ENCODE measurements at places on chromosomes 2 and 18.

- DNase-seq, result no peak
Observed at GRCh38 chr2:200741468-200742202, 70.1 kb upstream of the BZW1 start.

DNA sequence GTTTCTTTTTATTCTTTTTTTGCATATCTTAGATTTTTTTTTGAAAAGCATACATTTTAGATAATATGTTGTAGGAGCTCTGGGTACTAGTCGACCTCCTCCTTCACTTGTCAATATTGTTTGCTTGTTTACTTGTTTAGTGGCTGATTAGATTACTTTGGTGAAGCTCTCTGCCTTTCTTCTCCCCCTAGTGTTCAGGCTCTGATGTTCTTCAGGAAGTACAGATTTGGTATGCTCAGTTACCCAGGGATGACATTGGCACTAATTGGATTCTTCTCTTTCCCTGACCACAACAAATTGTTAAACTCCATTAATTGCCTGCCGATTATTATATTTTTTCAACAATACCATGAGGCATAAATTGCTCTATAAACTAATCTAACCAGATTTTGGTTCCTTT lies 491.2 kb downstream of the SUCLG1 start:
- no peak for DNase-seq

DNA sequence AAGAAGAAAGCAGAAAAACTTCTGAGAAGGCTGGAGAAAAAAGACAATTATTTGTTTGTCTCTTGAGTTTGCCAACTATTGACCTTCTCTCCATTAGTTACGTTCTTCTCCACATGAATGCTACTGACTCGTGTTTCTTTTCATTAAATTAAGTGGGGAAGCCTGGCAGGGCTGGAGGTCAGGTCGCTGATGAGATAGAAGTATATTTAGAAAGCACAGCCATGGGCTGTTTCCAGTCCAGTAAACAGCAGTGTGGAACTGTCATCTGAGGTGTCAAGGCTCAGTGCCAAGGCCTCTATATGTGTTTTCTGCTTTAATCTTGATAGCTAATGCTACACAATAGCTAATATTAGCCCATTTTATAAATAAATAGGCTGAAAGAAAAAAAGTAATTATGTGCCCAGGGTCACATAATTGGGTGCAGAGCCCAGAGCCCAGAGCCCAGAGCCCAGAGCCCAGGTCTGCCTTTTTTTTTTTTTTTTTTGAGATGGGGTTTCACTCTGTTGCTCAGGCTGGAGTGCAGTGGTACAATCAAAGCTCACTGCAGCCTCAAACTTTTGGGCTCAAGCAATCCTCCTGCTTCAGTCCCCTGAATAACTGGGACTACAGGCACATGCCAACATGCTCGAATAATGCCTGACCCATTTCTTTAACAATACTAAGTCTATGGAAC lies 6.3 kb downstream of the MSGN1 start:
- no peak for DNase-seq

GRCh38 chr18:22422909-22423548 lies 5.3 kb upstream of the CTAGE1 start:
- DNase-seq, result no peak

DNA sequence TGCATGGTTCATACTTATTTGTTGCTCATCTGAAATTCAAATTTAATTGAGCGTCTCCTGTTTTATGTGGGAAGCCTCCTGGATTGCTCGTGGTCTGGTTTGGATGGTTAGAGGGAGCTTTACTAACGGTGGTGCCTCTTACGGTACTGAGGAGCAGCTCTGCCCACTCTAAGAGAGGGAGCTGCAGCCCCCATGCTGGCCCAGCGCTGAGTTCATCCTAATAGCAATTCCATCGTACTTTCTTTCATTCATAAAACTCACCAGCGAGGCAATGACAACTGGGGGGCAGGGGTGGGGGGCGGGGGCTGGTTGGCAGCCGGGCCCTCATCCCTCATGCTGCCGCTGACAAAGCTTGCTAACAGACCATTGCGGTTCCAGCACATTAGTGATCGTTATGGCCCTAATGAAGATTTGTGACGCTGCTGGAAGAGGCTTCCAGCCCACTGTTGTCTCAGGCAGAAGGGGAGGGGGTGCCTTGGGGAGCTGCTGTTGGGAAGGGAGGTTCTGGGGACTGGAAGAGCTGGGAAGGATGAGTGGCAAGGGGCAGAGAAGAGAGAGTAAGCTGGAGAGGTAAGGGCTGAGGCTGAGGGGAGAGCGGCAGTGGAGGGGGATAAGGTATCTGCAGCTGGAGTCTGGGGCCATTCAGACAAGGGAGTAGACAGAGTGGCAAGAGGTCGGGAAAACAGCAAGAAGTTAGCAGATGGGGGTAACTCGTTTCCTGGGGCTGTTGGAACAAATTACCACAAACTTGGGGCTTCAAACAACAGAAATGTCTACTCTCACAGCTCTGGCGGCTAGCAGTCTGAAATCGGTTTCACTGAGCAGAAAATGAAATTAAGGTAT lies 238.1 kb downstream of the LPIN1 start:
- DNase-seq, result no peak

GRCh38 chr2:149650006-149650405 lies 62.4 kb upstream of the MMADHC start:
- DNase-seq, result no peak

DNA sequence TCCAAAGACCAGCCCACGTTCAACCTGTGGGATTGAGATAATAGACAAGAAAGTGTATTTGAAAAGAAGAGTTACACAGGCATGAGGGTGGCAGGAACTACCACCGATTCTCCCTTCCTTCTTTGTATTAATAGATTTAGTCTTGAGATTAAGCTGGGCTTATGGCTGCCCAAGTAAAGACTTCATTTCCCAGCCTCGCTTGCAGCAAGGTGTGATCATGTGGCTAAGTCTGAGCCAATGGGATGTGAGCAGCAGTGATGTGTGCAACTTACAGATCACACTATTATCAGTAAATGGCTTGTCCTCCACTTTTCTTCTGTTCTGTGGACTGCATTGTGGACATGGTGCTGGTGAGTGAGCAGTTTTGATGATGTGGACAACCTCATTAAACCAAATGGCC lies 101.7 kb downstream of the POLR1A start:
- DNase-seq, result no peak

DNA sequence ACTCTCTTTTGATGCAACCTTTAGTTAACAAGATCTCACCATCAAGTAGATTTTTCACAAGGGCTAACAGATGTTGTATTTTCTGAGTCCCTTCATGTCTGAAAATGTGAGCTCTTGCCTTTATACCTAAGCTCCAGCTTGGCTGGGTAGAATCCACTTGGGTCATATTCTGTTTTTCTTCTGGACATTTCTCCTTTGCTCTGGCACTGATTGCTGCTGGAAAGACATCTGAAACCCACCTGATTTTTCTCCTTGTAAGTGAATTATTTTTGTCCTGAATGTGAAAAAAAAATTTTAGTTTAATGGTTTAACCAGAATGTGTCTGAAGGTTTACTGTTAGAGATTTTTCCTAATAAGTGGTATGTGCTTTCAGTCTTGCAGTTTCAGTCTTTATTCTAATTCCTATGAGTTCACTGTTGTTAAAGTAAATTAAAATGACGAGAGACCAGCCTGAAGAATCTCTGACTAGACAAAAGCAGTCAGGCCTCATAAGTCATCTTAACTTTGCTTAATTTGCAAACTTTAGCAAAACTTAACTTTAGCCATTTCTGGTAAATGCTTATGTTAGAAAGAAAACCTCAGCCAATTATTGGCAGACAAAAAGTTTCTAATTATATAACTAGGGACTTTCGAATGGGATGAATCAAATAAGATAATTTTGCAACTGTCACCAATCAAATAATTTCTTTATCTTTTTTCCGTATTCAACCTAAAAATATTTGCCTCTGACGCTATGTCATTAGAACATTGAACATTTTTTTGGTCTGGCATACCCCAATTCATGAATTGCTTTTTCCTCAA lies 70.8 kb downstream of the ACAA2 start:
- DNase-seq, result no peak

DNA sequence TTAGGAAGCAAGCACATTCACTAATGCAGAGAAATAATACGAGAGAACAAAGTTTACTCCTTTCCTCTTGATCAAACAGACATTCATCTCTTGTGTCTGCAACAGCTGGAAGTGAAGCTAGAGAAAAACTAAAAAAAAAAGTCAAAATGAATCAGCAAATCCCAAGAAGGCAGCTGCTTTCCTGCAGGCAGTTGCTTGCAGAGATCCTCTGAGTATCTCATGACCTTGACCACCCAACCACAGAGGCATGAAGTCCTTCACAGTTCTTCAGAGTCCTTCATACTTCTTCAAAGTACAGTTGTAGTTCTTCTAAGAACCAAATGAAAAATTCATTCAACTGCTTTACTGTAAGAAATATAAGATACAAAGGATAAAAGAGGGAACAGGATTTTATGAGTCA lies 97.2 kb upstream of the ACVR1C start:
- no peak for DNase-seq

GRCh38 chr2:170972296-170973224 lies 43.5 kb downstream of the GORASP2 start:
- DNase-seq, result no peak

DNA sequence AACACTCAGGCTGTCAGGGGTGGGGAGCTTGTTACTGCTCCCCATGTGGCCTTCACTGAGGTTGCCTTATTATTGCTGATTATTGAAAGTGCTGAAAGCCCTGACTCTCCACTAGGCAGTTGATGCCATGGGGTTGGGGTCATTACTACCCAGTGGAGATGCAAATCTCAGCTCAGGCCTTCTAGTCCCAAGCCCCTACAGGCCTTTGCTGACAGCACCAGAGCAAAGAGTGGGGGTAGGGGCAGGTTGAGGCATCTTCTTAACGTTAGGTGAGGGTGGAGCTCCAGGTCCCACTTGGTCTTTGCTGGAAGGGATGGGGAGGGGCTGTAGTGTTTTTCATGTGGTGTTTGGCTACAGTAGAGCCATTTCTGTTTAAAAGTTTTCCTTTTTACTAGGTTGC lies 104.5 kb downstream of the UXS1 start:
- no peak for DNase-seq

- peak; percentile 22 for DNase-seq
Observed at GRCh38 chr18:8610459-8610851, 1.2 kb downstream of the RAB12 start.

GRCh38 chr2:67076239-67076624 lies 320.9 kb upstream of the ETAA1 start:
- DNase-seq, result no peak

DNA sequence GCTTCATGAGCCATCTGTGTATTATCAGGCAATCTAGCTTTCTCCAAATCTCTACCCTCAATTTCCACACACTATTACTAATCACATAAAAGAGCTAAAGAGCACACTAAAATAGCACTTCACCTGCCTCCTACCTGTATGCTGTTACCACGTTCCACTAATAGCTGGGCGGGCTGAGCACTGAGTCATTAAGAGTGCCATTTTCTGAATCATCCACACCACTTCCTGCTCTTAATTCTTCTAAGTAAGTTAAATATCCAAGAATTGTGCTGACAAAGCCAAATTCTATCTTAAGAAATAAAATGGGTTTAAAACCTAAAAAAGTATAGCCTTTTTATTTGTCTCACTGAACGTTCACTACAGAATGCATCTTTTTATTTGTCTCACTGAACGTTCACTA lies 35.7 kb downstream of the NOL10 start:
- peak; percentile 76 for DNase-seq

GRCh38 chr2:60070736-60071489 lies 482.5 kb downstream of the BCL11A start:
- no peak for DNase-seq

DNA sequence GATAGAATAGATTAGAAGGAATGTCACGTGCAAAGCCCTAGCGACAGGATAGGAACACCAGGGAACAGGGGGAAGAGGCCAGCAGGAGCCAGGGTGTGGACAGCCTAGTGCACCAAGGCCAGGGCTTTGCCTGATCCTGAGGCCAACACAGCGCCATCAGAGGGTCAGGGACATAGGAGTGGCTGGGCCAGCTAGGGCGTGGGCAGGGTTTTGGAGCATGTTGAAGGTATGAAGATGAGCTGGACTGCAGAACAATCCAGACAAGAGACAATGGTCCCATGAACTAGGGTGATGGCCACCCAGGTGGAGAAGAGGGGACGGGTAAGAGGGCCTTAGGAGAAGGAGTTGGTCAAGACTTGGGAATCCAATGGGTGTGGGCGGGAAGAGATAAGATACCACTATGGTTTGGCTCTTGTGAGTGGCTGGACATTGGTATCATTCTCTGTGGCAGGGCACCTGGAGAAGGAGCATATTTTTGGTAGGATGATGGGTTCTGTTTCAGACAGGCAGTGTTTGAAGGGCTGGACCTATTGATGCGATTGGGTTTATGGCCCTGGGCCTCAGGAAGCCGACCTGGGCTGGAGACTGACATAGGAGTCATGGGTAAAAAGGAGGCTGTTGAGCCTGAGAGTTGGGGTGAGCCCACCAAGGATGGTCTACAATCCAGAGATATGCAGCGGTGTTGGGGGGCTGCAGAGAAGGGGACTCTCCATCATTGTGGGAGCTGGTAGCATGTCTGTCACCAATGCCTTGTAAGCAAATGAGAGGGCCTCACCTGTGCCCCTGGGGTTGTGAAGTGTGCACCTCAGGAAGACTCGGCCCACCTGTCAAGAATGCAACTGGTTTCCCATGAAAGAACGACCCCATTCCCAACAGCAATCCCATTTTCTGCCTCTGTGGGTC lies 2.0 kb upstream of the HS1BP3 start:
- no peak for DNase-seq

DNA sequence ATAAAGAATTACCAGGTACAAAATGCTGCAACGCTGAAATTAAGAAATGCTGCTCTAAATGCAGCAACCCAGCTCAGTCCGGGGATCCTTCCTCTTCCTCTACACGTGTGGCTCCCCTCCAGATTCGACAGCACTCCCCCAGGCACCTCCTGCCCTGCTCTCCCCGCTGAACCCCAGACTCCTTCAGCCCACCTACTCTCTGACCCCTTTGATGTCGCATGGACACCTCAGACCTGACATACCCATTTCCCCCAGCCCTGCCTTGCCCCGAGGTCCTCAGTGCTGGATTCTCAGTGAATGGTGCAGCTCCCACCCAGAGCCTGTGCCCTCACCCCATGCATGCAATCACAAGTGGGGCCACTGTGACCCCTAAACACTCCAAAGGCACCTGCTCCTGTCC lies 4.6 kb upstream of the ADRA2B start:
- no peak for DNase-seq

DNA sequence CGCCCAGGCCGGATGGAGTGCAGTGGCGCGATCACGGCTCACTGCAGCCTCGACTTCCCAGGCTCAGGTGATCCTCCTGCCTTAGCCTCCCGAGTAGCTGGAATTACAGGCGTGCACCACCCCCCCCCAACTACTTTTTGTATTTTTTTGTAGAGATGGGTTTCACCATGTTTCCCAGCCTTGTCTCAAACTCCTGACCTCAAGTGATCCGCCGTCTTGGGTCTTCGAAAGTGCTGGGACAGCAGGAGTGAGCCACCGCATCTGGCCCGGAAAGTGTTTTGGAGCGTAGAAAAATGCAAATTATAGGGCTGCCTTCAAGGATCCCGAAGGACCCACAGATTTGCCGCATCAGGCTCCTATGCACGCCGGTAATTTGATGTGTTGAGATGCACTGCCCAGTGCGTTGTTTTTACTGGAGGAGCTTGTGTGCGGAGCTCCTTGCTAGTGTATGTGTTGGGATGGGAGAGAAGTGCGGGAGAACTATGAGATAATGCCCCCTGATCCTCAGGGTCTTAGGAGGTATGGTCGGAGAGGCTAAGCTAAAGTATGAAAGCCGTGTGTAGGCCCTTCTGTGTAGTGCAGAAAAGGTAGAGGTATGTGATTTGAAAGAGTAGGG lies 1.2 kb upstream of the CLASP1 start:
- DNase-seq, result peak; percentile 24

Measured in activated naive CD4-positive, alpha-beta T cell treated with Interleukin-2 at 50 U/mL for 16 hours (primary cell).